ENCODE measurements at places on chromosomes 4 and X.
A peak's percentile ranks its signal among the peaks of the same experiment; 100 is the strongest.

GRCh38 chr4:186719925-186720694, 3.5 kb downstream of the FAT1 start:
- DNase-seq = peak; percentile 79

GRCh38 chrX:43750248-43750676, 94.2 kb downstream of the MAOA start:
- DNase-seq = peak; percentile 75

- no peak for DNase-seq
Measured at GRCh38 chr4:147616849-147617172, 386 bp upstream of the TMEM184C start.

DNA sequence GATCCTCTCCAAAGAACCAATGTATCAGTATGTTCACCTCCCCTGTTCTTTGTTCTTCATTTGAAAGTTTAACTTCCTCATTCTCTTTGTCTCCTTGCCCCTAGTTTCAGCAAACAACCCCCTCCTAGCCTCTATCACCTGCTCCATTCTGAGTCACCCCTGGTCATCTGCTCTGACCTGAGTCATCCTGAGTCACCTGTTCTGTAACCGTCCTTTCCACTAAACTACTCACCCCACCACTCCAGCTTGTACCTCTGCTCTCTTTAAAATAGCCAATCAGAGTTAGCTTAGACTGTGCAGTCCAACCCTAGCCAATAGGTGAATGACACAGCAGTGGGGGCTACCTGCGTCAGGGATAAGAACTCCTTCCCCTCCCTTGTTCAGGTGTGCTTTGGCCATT, 249.8 kb upstream of the AADAT start:
- peak; percentile 24 for DNase-seq

DNA sequence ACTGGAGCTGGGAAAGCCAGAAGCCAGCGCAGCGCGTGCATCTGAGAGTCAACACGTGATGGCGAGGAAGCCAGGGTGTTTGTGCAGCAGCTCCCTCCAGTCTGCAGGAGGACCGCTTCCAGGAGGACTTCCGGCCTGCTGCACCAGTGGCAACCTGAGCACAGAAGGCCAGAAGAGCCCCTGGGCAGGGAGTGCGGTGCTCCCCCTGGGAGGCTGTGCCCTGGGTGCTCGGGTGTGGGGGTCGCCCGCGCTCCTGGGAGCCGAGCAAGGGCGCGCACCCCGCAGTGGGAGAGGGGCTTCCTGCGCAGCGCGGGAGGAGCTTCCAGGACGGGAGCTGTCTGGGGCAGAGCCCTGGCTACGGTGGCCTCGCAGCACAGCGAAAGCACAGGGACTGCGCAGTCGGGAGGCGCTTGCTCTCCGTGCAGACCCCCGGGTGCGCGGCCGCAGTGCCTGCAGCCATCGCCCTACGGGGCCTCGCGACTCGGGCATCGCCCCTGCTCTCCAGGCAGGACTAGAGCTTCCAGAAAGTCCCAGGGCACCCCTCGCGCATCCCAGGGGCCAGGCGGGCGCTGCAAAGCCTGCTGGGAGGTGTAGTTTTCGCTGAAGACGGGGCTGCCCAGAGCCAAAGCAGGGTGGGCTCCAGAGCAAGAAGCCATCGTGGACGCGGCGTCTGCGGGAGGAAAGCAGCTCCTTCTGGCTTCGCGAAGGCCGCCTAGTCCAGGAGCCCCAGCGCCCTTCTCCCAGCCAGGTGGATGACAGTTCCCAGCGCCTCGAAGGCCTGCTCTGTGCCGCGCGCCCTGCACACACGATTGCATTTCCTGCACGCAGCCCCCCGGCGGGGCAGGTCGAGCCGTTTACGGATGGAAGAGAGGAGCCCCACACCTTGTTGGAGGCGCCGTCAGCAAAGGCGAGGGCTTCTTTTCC, 24.1 kb upstream of the WFS1 start:
- DNase-seq = no peak

DNA sequence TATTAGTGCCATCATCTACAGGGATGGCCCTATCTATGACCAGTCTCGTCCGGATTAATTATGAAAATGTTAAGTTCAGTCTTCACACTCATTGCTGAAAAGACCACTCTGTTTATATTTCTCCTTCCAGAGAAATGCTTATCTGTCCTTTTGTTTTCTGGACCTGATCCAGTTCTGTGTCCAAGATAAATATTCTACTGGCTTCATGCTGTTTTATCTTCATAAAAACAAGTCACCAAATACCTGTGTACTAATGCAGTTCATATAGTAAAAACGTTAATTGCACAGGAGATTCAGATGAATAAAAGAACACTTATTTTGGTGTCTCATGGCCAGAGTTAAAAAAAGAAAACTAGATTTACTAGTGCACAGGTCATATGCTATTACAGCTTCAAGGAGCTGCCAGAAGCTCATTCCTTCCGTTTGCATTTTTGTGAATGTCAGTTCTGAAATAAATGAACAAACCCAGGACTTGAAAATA, 17.3 kb downstream of the FNIP2 start:
- DNase-seq = no peak

DNA sequence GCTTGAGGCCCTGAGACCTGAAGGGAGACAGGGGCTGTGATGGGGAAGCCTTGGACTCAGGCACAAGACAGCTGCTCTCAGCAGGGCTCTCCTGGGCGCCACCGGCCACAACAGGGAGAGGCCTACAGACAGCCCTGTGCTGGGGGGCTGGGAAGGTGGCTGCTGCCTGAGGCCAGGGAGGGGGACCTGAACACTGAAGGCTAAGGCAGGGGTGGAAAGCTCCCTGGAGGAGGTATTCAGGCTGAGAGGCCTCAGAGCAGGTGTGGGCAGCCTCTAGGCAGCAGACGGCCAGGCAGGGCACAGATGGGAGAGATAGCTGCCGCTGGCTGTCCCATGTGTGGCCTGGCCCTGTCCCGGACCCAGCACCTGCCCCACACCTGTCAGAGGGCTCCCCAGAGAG, 33.0 kb downstream of the TACC3 start:
- DNase-seq = no peak

- DNase-seq = no peak
Measured at GRCh38 chr4:85132117-85132516, 165.6 kb upstream of the WDFY3 start.

DNA sequence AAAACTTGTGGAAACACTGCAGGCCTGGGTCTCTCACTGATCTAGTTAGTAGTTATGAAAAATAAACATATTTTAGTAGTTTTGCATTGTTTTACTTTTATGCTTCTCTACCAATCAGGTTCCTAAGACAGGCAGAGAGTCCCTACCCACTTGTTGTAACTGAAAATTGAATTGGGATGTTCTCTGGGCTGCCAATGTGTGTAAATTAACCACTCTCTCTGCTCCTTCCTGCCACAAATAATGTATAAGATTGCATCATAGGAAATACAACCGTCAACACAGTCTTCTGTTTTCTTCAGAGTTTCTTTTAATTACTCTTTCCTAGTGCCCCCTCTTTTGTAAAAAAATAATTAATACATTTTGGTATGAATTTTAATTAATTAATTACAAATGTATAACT, 677.3 kb downstream of the FSTL5 start:
- no peak for DNase-seq

DNA sequence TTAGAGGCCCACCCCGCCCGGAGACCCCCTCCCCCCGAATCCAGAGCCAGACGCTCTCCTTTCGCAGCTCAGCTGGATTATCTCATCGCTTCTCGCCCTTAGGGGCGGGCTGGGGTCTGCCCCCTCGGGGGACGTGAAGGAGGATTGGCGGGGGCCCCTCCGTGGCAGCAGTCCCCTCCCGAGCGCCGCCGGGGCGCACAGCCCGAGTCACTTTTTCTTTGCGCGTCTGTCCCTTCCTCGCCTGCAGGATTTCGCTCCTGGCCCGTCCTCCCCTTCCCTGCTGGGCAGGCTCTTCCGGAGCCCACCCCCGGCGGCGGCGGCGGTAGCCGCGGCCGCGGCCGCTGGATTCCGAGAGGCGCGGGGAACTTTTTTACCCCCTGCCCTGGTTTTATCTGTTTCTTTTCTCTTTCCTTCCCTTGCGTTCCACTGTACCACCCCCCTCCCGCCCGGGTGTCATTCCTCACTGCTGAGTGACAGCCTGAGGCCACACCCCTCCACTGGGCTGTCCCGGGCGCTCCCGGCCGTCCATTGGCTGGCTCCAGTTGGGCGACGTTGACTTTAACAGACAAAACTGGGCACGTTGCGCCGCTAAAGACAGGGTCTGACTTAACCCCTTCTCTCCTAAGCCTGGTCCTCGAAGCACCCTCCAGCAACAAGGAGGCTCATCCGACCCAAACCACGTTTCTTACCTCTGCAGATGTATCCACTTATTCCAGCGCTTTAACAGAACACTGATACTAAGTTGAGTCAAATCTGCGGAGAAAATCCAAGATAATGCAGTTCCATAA, 492 bp upstream of the NKX3-2 start:
- peak; percentile 50 for DNase-seq

- peak; percentile 28 for DNase-seq
Measured at GRCh38 chr4:98996056-98996764, 689 bp downstream of the METAP1 start.

GRCh38 chr4:52665592-52665991, 6.5 kb upstream of the USP46 start:
- no peak for DNase-seq

- DNase-seq = peak; percentile 89
Measured at GRCh38 chrX:13898083-13898482, 81.2 kb upstream of the GPM6B start.

GRCh38 chr4:135207531-135207930, 1005.9 kb upstream of the PABPC4L start:
- DNase-seq = no peak

- peak; percentile 21 for DNase-seq
Measured at GRCh38 chrX:10685923-10686595, 65.7 kb upstream of the MID1 start.

All from fibroblast of mammary gland (primary cell).